Glutamatergic neuron (in vitro differentiated cells): ENCODE measurements at places on chromosomes 3 and 15.

DNA sequence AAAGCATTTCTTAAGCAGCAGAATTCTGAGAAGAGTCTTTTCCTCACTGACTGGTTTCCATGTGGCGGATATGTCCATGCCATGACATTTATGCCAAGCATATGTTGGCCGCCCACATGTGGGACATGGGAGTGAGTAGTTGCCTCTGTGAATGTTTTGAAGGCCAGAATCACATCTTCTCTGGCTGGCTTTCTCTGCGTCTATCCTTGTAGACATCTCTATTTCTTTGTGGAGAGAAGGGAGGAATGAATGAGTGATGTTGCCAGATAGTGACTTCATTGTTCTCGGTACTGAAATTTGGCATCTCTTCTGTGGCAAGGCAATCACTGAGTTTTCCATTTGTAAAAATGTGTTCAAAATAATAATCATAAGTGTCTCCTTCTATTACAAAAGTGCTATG is 316.0 kb downstream of the CLSTN2 start:
- DNase-seq, result no peak

DNA sequence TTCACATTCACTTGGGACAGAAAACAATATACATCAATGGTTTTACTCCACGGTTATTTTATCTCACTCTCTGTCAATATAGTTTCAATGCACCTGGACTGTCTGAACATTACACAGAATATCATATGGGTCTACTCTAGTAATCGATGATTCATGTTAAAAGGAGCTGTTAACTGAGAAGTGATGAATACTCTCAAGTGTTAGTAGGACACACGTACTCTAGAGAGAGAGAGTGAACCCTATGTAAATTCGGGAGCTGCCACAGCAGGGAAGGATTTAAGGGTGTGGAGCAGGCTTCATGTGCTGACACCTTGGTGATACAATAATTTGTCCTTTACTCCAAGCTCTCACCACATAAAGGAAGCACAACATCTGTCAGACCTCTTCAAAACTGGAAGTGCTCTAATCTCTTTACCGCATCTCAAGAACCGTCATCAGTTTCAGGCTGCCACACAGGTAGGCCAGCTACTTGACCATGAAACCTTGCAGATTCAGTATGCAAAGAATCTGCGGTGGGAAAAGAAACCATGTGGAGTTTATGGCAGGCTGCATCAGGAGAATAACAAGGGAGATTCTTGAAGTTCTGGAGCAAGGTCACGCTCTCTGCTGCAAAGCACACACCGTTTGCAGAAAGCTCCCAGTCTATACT is 199.2 kb upstream of the TMC3 start:
- no peak for DNase-seq

DNA sequence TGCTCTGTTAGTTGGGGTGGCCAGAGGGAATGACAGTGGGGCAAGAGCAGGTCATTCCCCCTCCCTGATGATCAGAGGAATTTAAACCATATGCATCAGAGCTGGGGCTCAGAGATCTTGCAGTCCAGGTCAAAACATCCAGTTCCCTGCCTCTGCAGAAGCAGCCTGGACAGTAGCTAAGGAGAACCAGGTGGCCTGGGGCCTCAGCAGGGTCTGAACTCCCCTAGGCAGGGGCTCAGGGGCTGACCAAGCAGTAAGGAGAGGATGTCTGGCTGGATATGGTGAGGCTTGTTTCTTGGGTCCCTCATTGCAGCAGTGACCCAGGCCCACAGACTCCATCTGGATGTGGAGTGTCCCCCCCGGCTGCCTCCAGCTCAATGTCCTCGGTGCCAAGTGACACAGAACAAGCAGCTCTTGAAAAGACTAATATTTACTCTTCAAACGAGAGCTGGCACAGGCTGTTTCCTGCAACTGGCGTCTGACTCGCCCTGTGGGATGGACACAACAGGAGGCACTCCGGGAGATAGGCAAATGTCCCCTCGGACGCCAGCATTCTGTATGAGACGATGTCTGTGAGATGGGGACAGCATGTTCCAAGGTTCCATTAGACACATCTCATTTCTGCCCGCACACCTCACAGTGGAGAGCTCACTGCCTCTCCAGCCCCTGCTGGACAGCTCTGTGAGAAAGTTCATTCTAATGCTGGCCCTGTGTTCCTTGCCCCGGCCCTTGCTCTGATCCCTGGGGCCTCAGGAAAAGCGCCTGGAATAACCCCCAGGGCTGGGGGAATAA is 37.1 kb downstream of the SEC22C start:
- no peak for DNase-seq

DNA sequence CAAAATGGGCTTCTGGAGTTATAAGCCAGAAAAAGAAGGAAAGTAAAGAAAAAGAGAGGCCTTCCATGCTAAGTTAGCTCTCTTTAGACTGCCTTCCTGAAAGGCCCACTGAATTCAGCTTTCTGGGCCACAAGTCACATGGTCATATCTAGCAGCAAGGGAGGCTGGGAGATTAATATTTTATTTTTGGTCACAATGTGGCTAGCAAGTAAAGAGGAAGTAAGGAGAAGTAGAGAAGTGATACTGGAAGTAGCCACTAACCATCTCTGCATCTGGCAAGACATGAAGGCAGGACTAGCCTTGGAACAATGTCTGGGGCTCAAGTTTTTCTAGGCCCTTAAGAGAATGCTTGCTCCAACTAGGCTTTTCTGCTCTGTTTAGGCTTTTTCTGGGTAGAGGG is 81.8 kb upstream of the UBE2E1 start:
- DNase-seq, result no peak

- no peak for DNase-seq
Observed at GRCh38 chr3:182794455-182795388, 1.4 kb downstream of the ATP11B start.

- DNase-seq, result no peak
Observed at GRCh38 chr3:32424581-32425250, 33.1 kb downstream of the CMTM7 start.

GRCh38 chr15:89835176-89835564 is 20.5 kb upstream of the ANPEP start:
- DNase-seq, result no peak

DNA sequence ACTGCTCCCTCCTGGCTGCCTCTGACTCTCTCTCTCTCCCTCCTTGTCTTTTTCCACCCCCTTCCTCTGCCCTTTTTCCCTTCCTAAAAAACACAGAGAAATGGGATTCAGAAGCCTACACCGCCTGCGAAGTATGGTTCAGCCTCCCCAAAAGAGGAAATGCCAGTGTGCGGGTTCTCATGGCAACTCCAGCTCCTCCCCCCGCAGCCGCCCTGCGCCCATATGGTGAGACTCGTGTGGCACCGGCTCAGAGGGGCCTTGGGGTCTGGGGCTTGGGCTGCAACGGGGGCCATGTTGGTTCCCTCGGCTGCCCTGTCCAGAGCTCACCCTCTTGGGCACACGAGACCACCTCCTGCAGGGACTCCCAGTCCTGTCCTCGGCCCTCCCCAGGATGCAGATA is 23.6 kb upstream of the LINGO1 start:
- DNase-seq, result no peak

GRCh38 chr3:186024210-186024609 is 84.7 kb downstream of the ETV5 start:
- no peak for DNase-seq

DNA sequence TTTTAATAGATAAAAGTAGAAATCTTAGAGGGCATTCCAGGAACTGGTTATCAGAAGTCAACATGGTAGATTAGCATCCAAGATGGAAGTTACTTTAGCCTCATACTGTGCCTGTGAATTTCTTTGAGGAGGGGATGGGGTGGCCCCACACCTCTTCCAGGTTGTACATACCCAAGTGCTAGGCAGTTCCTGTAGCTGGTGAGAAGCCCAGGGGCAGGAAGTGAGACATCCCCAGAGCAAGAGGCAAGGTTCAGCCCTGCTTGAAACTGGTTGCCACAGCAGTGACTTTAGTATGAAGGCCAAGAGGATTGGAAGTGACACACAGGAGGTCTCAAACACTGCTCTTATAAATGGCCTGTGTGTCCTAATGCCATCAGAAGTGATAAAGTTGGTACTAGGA is 11.9 kb downstream of the GTPBP8 start:
- DNase-seq, result no peak

- DNase-seq, result no peak
Observed at GRCh38 chr3:23111797-23112196, 91.3 kb upstream of the UBE2E2 start.
